ENCODE measurements at places on chromosomes 1 and 21.
A peak's percentile ranks its signal among the peaks of the same experiment; 100 is the strongest.

DNA sequence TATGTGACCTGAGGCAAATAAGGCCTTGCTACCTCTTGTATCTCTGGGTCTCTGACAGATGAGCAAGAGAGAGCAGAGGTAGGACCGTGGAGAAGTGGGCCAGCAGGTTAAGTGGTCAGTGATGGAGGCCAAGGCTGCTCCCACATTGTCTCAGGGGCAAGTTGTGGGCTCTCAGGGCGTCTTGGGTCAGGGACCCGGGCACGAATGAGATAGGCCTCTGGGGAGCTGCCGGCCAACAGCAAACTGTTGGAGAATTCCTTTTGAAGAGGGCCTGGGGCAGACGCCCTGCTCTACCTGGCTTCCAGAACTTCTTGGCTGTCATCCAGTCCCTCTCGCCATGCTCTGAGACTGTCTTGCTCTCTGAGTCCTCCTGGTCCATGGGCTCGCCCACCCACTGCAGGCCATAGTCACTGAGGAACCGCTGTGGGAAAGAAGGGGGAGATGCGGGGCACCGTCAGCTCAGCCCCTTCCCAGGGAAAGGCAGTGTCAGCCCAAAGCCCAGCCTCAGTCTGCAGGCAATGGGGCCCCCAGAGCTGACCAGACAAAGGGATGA lies 12.4 kb downstream of the UBXN11 start:
- DNase-seq, result no peak

DNA sequence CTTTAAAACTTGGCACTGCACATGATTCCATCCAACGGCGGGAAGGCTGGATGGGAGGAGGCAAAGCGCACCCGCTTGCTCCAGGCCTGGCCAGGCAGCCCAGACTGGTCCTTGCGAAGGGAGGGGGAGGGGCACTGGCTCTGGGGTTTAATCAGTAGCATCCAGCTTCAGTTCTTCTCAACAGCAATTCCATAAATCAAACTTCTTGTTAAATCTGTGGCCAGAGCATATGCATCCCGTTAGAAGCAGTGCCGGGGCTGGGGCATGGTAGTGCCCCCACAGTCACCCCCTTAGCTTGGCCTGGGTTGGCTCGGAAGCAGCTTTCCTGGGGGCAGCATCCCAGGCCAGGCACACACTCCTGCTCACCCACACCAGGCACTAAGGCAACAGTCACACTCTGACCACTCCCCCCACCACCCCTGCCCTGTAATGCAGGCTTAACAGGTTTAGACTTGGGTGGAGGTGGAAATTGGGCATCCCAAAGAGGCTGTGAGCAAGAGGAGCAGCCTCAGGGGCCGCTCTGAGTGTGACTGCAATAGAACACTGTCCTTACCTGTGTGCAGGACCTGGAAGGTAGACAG lies 94.1 kb upstream of the CASZ1 start:
- DNase-seq, result no peak

- no peak for DNase-seq
Observed at GRCh38 chr1:194071205-194071604, 884.8 kb upstream of the B3GALT2 start.

DNA sequence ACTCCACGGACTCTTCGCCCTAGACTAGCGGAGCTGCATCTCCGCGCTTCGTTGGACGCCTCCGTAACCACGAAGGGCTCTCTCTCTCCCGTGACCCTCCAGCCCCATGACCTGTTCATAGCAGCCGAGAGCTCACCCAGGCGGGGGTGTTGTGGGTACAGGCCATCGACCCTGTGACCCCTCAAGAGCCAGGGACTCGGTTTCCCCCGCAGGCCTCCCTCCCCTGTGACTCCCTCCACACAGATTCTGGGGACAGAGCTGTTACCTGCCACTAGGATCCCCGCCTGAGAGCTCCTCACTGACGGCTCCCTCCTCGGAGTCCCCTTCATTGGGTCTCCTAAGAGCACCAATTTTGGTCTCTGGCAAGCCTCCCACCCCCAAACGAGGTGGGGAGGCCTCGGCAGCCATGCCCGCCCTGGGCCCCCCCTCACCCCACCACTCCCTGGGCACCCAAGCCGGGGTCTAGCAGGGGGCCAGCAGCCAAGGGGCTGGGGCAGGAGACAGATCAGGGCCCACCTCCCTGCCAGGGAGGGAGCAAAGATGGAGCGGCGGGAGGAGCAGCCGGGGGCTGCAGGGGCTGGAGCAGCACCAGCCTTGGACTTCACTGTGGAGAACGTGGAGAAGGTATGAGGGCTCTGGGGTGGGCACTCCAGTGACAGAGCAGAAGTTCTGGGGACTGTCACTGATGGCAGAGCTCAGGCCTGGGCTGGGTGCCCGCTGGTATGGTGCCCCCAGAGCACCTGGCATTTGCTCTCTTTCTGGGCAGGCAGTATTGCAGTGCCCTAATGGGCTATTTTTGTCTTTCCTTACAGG lies 517 bp downstream of the IPO13 start:
- DNase-seq, result no peak

- peak; percentile 28 for DNase-seq
Observed at GRCh38 chr1:180953291-180954004, 40.8 kb downstream of the KIAA1614 start.

DNA sequence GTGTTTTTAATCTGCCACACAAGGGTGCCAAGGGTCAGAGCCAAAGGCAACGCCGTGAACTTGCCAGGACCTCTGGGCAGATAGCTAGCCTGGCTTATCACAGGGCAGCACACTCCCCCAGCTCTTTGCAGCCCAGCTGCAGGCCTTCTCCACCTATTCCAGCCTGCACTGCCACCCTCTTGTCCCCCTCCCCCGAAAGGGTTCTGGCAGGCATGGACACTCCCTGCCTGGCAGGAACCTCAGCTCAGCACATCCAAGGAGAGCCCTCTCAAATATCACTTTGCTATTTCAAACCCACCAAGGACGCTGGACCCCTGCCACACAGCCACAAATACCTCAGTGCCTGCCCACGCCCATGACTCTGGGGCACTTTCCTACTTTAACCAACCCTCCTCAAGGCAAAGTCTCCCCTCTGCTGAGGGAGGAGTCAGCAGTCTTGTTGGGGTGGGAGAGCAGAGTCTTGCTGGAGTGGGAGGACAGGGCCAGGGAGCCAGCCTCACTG lies 9.1 kb downstream of the SSBP3 start:
- no peak for DNase-seq

DNA sequence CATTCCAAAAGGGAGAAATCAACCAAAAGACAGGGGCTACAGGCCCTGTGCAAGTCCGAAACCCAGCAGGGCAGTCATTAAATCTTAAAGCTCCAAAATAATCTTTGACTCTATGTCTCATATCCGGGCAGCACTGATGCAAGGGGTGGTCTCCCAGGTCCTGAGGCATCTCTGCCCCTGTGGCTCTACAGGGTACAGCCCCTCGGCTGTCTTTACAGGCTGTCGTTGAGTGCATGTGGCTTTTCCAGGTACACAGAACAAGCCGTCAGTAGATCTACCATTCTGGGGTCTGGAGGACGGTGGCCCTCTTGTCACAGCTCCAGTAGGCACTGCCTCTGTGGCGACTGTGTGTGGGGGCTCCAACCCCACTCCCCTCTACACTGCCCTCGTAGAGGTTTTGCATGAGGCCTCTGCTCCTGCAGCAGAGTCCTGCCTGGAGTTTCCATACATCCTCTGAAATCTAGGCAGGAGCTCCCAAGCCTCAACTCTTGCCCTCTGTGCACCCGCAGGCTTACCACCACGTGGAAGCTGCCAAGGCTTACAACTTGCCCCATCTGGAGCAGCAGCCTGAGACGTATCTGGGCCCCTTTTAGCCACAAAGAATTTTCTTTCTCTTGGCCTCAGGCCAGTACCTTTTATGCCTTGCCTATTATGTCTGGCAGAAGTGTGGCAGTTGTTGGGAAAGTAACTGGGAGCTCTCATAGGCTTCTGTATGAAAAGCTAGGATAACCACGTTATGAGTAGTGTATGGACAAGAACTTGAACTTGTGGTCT lies 52.5 kb downstream of the POU2F1 start:
- DNase-seq, result no peak

DNA sequence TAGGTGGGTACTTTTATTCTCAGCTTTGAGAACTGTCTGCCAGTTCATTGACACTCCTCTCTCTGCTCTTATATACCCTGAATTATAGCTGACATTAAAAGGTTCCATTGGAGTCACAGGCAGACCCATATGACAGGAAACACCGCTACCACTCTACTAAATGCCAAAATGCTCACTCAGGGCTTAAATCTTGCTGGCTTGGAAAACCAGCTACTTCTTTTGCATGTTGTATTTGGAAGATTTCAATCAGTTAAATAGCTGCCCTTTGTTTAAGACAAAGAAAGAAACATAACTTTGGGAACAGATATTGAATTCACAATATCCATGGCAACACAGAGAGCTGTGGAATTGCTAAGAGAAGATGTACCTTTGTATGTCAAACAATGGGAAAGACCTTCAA lies 876.5 kb downstream of the USP25 start:
- no peak for DNase-seq

GRCh38 chr1:203422656-203423055 lies 53.0 kb upstream of the PRELP start:
- DNase-seq, result no peak

DNA sequence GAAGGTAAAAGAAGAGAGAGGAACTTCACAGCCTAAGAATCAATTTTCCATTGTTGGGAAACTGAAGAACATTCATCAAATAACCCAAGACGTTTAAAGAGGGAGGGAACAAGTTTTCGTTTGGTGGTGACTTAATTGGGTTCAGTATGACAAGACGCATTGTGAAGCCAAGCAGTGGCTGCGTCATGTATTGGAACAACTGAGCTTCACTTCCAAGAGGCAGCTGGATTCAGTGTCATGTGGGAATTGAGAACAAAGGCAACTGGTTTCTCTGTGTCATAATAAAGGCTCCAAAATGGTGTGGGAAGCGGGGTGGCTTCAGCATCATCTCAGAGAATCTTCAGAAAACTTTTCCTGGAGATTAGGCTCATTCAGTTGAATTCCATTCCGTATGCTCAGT lies 29.8 kb upstream of the RC3H1 start:
- DNase-seq, result no peak

DNA sequence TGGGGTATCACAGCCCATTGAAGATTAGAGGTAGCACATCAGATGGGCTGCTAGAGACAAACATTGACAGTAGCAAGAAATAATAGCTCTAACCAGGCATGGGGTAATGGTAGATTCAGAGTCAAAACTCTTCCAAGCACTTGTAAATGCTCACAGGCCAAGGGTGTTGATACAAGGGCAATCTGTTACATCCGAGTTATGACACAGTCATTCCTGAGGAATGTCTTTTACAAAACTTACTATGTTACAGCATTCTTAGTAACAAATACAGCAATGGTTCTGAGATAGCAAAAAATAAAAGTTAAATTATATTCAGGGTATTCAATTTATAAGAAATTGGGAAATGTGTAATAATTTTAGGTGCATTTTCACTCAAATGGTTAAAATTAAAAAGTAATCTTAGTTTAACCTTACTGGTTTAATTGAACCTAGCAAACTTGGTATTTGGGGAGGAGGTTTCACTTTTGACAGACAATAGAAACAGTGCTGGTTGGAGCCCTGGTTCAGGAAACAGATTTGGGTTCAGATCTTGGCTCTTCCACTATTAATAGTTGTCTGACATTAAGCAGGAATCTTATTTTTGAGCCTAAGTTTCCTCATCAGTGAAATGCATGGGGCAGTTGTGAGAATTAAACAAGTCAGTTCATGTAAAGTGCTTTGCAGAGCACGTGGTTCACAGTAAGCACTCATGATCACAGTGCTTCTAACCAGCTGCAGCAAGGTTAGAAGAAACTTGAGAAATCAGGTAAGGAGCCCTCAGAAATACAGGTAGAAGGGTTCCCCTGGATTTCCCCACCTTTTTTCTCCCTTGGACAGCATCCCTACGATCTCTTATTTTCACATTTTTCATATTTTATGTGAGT lies 4.4 kb downstream of the ST3GAL3 start:
- DNase-seq, result no peak

DNA sequence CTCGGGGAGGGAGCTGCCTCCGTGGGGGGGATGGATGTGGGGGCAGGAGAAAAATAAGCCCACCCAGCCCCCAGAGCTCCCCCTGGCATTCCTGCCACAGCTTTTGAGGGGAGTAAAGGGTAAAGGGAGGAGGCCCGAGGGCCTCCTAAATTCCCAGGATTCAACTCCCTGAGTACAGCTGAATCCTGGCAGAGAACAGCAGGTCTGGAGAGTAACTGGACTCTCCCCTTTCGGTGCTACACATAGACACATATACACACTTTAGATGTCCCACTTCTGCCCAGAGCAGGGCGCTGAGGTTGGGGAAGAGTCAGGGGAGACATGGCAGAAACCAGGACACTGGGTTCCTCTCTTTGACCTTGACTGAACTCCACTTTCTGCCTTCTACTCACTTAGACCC lies 3.0 kb downstream of the KIRREL1 start:
- DNase-seq, result no peak

GRCh38 chr1:28537457-28538199 lies 15.3 kb upstream of the TRNAU1AP start:
- no peak for DNase-seq

GRCh38 chr1:61853583-61853982 lies 111.3 kb downstream of the PATJ start:
- no peak for DNase-seq

GRCh38 chr1:78171736-78172590 lies 126.2 kb downstream of the GIPC2 start:
- DNase-seq, result no peak

GRCh38 chr21:33266050-33266788 lies at the start of gene IL10RB:
Gene IL10RB, plus strand, starts transcription at chr21:33266367. Its CDS starts 99 bp downstream, at chr21:33266466.
- peak; percentile 91 for DNase-seq

Data from small intestine (tissue), 16 donors.